ENCODE measurements at places on chromosomes 13 and 19.
A peak's percentile ranks its signal among the peaks of the same experiment; 100 is the strongest.

GRCh38 chr13:24279327-24280110 is 29.9 kb upstream of the C1QTNF9 start:
- DNase-seq: no peak

DNA sequence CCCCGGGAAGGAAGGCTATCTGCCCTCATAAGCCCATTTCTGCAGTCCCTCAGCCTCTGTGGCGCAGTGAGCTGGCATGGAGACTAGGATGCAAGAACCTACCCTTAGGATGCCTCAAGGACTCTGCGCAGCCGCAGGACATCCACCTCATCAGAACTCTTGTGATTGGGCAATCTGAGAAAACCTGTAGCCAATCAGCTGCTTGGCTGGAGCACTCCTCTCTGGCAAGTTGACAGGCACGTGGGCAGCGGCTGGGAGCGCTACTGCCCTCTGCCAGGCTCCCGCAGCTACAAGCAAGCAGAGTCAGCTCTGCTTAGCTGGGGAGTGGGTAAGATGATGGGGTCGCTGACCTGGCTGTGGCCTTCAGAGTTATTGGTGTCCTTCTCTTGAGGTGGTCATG is 1.5 kb upstream of the ECSIT start:
- no peak for DNase-seq

DNA sequence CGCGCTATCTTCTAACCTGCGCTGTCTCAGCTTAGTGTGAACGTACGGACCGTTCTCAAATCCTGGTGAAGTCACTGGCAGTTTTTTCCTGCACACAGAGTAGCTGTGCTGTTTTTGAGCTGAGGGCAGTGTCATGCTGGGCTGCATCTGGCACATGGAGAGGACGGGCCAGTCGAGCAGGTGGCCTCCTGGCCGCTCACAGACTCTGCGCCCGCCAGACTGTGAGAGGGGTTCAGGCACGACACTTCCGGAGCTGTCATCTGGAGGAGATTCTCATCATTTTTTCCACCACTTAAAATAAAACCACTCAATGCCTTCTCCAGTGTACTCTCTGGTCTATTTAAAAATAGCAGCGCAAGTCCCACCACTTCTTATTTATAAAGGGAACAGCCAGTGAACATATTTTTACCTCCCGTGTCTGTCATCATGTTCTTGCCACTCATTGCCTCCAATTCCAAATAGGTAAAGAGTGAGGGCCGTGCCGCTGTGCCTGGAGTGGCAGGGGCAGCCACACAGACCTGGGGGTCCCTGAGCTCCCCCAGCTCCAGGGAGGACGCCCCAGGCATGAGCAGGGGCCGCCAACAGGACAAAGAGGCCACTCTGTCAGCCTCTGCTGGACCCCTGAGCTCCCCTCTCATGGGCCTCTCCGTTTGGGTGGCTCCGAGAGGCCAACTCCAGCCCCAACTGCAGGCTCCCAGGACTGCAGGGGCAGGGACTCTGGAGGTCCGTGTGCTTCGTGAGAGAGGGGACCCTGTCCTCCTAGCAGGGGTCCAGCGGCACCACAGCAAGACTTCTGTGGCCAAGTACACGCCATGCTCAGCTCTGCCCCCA is 36.9 kb upstream of the GRTP1 start:
- DNase-seq: no peak

GRCh38 chr19:51000981-51001380 is 423 bp downstream of the KLK8 start:
- DNase-seq: no peak

DNA sequence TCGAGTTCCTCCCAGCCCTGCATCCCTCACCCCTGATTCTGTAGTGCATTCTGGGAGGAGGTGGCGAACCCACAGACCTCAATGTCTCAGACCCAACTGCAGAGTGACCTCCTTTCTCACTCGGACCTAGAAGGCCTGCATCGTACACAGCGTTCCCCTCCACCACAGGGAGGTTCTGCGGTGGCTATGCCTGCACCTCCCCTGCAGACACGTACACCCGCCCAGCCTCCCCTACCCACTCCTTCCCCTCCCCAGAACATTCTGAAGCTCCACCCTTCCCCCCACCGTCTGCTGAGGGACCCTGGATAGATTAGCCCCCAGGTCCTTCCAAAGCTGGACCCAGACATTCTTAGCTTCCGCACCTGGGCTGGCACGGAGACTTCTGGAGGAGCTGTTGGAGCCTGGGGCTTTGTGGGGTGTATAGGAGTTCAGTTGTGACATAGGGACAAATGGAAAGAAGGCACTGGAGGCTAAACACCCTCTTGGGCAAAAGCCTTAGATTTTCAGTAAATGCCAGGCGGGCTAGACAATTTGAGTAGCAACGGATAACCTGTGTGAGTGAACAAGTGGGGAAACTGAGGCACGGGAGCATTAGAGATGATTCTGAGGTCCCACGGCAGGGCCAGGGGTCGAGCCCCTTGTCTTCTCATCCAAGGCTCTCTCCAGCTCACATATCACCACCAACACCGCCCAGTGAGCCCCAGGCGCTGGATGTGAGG is 420 bp upstream of the FSD1 start:
- DNase-seq: no peak

DNA sequence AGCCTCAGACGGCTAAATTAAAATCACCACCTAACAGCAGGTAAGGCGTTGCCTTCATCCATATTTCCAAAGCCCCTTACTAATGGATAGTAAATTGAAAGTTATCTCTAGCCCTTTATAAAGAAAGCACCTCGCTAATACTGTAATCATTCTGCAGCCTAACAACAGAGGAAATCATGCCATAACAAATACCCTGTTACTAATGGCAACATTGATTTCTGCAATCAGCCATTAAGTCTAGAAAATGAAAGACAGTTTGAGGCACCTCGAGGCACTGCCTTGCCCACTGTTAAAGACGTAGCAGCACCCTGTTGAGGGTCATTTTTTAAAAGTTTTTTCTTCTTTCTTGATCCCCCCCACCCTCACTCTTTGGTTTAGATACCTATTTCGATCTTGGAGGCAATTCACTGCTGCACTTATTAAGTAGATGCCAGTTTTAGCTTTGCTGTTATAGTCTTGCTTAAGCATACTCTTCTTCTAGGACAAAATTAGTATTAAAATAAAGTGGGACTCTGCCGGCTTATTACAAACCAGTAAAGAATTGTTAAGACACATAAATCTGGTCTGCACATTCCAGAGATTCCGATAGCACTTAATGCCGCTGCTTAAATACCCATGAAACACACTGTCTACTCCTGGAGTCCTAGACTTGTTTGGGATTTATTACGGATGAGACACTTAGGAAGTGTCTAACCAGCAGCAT is 74.8 kb downstream of the ZNF536 start:
- peak; percentile 55 for DNase-seq

- no peak for DNase-seq
These were observed 111.5 kb downstream of the DNAJC15 start for GRCh38 chr13:43134868-43135267.

GRCh38 chr13:19185865-19186645 is 4.4 kb upstream of the TUBA3C start:
- no peak for DNase-seq

GRCh38 chr13:33710924-33711323 is 107.0 kb upstream of the RFC3 start:
- no peak for DNase-seq

- DNase-seq: peak; percentile 4
These were observed 69.2 kb upstream of the TM9SF2 start for GRCh38 chr13:99431927-99432608.

- no peak for DNase-seq
These were observed 186.8 kb downstream of the PRR20E start for GRCh38 chr13:57353831-57354230.

GRCh38 chr19:36679455-36679854 is 8.0 kb upstream of the ZNF567 start:
- no peak for DNase-seq

- no peak for DNase-seq
These were observed 100.3 kb downstream of the ARHGEF7 start for GRCh38 chr13:111215081-111216047.

- DNase-seq: no peak
These were observed 14.3 kb upstream of the NAPA start for GRCh38 chr19:47529018-47529742.

DNA sequence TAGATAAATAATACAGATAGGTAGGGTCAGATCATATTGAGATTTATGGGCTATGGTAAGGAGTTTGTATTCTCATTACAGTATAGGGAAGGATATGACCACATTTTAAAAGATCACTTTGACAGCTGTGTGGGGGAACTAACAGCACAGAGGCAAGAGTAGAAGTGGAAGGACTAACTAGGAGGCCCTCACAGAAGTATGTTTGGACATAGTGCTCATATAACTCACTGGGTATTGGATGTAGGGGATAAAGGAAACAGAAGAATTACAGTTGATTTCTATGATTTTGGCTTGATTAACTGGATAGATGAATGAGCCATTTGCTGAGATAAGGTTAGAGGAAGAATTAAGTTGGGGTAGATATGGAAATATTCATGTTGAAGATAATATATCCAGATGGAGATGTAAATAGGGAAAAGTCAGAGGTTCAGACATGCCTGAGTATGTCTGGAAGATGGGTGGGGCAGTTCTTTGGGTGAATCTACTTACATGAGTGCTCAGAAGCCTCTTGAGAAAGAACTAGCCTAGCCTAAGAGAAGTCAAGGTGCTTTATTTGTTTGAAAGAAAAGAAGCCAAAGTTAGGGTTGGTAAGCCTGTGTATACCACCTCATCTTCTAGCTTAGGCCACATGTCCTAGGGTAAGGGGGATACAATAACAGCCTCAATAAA is 133.4 kb downstream of the NDFIP2 start:
- DNase-seq: no peak

DNA sequence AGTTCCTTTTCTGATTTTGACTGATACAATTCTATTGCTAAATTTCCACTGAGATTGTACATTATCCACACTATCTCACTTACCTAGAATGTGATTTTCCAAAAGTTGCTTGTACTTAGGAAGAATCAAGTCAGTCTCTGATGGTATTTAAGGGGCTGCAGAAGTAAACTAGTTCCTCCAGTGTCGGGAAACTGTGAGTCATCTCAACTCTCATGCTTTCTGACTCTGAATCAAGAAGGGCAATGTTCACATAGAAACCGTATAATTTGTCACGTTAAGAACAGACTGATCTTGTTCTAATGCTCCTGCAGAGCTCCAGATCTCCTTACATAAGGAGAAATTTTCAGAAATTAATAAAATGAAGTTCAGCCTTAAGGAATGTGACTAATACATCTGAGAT is 369.3 kb downstream of the KLF5 start:
- DNase-seq: no peak

DNA sequence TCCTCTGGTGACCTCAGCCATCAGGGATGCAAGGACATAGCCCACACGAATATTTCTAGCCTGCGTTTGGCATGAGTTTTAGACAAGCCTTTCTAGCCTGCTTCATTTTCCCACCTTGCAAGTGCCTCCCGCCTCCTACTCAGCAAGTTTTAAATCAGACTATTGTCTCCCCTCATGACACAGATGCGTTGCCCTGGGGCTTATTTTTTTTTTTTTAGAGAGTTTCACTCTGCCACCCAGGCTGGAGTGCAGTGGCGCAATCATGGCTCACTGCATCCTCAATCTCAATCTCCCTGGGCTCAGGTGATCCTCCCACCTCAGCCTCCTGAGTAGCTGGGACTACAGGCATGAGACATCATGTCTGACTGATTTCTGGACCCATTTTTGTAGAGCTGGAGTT is 14.6 kb downstream of the GJB2 start:
- no peak for DNase-seq

DNA sequence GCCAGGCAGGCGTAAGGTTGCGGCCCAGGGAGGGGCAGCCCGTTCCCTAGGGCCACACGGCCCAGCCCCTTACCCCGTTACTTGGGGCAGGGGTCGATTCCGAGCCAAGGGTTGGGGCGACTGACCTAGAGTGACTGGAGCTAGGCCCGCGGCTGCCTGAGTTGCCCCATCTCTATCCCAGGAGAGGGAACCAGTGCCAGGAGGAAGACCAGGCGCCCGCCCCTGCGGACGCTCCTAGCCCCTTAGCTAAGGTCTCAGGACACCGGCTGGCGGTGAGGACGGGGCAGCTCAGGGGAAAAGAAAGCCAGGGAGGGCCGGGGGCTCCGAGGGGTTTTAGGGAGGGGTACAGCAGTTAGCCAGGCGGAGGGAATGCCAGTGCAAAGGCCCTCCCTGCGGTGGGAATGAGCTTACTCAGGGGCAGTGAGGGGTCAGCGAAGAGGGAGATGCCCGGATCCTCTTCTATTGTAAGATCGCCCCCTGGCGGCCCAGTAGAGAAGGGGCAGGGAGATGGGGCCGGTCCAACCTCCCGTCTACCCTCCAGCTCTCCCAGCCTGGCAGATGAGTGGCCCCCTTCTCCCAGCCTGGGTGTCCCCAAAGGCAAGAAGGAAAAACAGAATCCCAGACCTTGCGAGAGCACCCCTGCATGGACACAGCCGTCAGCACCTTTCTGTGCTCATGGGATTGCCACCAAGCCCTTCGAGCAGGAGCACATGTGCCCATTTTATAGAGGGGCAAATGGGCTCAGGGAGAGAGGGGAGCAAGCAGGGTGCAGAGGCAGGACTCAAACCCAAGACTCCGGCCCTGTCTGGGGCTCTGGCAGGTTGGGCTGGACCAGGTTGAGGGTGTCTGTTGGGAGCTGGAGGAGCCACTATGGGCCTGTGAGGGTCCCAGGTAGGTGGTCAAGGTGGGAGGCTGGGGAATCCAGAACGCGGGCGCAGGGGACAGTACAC is 16.3 kb downstream of the CILP2 start:
- DNase-seq: no peak

GRCh38 chr19:19215792-19216191 is 4.0 kb downstream of the NCAN start:
- DNase-seq: no peak

GRCh38 chr19:33247441-33247819 is 21.8 kb upstream of the SLC7A10 start:
- no peak for DNase-seq

DNA sequence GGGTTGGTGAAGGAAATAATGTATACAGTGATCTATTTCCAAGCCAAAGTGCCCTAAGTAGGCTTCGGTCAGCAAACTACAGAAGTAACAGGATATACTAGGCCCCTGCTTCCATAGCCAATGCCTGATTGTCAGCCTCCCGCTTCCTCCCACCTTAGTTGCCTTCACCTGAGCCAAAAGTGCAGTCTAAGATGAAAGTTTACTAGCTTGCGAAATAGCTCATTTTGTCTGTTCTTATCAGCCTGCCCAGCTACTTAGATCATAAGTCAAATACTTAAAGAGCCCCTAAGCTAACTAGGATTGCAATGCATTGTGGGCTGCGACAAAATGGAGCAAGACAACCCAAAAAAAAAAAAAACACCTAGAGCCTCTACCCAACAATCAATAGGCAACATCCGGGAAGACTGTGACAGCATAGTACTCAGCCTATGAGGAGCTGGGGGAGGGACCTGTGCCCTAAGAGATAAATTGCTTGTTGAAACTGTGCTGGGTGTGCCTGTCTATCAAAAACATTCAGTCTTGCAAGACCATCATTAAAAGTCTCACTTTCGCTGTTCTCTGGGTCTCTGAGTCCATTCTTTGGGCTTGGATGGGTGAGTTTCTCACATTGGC is 454.7 kb upstream of the TSHZ3 start:
- DNase-seq: no peak

GRCh38 chr13:23905766-23906165 is 8.5 kb upstream of the C1QTNF9B start:
- DNase-seq: no peak

GRCh38 chr13:20832861-20833260 is 59.1 kb upstream of the EEF1AKMT1 start:
- no peak for DNase-seq
